Stimulated activated CD4-positive, alpha-beta T cell treated with anti-CD3 and anti-CD28 coated beads, Interleukin-1b, Interleukin-23, amount 100 ng/mL, for 1 hour (primary cell): ENCODE measurements at places on chromosomes 2 and 18.

GRCh38 chr18:51513517-51513916, 316.0 kb upstream of the MEX3C start:
- DNase-seq, result no peak

- DNase-seq, result no peak
Observed at GRCh38 chr18:48917579-48918517, 32.9 kb downstream of the SMAD7 start.

DNA sequence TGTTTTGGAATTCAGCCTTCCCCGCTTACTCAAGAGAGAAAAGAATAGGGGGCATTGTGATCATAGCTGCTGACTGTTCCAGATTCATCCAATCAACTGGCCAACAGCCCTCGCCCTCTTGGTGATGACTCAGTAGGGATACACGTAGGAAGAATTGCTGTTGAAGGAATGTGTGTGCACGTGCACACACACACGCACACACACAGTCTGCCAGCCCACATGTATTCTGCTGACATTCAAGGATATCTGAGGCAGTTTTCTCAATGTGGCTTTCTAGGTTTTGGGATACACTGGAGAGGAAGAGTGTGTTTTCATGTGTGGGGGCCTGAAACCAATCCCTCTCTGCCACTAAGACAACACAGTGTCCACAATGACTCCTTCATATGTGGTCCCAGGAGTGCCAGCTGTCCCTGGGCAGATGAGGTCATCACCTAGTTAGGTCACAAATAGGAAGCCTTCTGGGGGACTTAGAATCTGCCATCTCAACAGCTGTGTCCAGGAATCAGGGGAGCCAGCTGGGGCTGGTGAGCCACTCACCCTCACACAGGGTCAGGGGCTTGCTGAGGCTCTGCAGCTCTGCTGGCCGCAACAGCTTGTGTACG, 352.6 kb downstream of the SS18 start:
- DNase-seq, result no peak

GRCh38 chr18:49843131-49843530, 29.8 kb upstream of the ACAA2 start:
- DNase-seq, result no peak

- DNase-seq, result no peak
Observed at GRCh38 chr2:100857915-100858314, 38.0 kb downstream of the NPAS2 start.

DNA sequence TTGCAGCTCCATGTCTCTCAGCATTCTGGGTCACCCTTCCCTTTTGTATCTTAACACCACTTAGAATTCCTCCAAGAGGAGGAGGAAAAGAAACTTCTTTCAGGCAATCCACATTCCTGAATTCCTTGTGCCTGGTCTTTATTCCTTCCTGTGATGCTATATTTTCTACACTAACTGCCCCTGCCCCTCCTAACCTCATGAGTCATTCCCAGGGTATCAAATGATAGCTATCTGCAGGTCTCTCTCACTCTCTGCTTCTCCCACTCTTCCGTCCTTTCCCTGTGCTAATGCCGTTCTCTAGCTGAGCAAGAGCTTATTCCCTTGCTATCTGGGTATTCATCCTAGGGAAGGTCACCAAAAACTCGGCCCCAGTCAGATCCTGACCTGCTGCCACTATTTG, 395.0 kb upstream of the TCF4 start:
- no peak for DNase-seq

DNA sequence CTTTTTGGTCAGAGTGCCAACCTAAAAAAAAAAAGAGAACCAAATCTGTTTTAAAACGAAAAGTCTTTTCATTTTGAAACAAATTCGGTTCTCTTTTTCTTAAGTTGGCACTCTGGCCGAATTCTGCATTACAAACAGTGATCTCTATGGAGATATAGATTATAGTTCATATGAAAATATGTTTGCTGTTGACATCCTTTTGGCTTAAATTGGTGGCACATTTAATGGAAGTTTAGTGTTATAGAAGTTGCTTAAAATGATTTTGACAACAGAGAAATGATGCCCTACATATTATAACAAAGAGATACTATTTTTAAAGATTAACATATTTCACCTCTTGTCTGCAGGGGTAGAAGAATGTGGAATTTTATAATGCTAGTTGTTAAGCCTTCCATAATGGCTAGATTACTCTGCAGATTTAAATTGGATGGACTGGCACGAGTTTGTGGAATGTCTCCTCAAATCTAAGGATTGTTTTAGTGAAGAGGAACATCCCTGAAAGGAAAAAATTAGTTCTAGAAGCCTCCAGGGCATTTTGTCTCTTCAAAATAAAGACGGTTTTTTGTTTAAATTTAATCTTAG, 222.9 kb upstream of the CDH2 start:
- DNase-seq, result no peak

- no peak for DNase-seq
Observed at GRCh38 chr2:138030459-138030858, 66.2 kb downstream of the HNMT start.

DNA sequence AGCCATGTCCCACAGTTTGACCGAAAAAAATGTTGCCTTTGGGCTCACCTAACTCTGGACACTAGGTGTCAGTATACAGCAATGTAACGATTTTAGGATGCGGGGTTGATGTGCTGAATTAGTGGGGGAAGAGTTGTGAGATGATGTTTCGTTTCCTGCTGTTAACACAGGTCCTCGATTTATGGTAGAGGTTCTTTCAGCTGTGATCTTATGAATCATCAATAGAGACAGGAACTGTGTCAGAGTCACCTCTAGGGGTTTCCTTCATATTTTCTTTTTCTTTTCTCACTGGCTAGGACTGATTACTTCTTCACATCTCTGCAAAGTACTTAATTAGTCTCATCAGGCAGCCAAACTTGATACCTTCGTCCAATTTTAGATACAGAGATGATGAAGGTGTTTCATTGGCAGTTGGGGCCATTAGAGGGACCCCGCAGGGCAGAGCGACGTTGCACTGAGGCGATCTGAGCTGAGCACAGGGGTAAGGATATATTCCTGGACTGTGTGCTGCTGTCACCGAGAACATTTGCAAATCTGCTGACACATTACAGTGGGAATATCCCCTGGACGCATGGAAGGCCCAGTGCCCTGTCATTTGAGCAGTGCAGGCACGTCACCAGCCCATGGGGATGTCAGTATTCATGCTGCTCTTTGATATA, 10.2 kb upstream of the MMADHC start:
- peak; percentile 5 for DNase-seq

GRCh38 chr2:157421964-157422363, 21.9 kb downstream of the CYTIP start:
- no peak for DNase-seq

- DNase-seq, result no peak
Observed at GRCh38 chr2:211113334-211114175, 557.2 kb downstream of the CPS1 start.

DNA sequence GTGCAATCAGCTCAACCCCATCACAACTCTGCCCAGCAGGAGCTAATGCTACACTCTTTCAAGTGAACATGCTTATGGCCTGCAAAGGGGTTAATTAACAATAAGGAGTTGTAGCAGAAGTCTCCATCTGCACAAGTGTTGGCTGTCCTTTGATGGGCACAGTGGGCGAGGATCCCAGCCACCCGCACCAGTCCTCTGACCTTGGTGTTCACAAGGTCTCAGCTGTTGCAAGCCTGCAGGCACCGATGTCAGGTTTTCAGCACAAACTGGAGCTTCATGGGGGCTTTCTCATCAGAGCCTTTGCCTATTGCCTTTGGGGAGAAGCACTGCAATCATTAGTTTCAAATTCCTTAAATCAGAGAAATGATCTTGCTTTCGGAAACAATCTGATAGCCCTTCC, 60.9 kb upstream of the TMEM178A start:
- no peak for DNase-seq

DNA sequence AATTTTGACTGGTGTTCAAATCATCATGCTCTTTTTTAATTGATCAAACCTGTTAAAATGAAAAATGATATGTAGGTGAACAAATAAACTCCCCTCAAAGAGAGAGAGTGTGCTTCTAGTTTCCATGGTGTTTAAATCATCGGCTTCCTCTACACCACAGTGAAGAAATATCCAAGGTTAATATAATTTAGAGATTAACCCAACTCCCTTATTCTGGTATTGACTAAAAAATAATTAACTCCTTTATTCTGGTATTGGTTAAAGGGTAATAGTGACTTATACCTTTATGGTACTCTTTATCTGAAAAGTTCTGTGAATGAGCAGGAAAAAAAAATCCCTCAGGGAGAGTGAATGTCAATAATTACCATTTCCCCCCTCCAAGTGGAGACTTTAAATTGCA, 93.1 kb downstream of the SPATS2L start:
- no peak for DNase-seq

GRCh38 chr2:192570788-192571187, 376.1 kb upstream of the TMEFF2 start:
- DNase-seq, result no peak

DNA sequence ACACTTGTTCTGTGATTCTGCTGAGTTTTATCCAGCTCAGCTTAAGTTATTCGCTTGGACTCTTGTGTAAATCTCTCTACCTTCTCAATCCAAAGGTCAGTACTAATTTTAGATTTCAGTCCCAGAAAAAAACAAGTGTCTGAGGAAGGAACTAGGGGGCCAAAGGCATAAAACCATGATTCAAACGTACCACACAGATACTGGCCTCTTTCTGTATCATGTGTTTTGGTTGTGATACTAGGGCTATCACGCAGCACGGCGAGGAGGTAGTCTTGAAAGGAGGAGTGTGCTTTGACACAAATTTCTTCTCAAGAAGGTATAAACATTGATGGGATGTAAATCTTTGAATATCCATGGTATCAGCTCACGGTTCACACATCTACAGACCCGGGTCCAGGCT, 8.3 kb downstream of the SERPINE2 start:
- DNase-seq, result no peak

GRCh38 chr18:40109252-40110049, 1845.6 kb upstream of the PIK3C3 start:
- DNase-seq, result no peak

DNA sequence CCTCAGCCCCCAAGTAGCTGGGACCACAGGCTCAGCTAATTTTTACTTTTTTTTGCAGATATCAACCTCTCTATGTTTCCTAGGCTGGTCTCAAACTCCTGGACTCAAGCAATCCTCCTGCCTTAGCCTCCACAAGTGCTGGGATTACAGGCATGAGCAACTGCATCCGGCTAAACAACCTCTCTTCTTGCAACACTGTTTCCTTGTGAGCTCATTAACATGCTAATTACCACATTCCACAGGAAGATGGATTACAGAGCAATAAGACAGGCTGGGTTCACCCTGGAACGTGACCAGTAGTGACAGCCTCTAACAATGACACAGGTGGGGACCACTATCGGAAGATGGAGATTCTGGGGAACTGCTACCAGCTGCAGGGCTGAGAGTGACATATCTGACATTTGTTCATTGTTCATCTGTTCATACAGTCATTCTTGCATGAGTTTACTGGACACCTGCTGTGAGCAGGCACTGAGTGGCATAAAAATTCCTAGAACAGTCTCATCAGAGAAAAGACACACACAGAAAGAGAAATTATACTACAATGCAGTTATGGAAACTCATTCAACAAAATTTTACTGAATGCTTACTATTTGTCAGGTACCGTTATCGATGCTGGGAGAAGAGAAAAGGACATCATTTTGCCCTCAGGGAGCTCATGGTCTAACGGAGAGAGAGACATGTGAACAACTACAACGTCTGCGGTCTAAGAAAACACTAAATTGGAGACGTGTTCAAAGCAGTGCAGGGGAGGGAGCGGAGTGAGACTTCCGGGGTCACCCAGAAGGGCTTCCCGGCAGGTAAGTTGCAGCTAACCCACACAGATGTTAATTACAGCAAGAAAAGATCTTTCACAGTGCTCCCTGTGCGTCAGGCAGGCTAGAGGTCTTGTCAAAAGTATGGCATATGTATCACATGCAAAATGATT, 37.6 kb downstream of the PROC start:
- no peak for DNase-seq

- no peak for DNase-seq
Observed at GRCh38 chr2:18950361-18950851, 361.0 kb upstream of the NT5C1B start.

DNA sequence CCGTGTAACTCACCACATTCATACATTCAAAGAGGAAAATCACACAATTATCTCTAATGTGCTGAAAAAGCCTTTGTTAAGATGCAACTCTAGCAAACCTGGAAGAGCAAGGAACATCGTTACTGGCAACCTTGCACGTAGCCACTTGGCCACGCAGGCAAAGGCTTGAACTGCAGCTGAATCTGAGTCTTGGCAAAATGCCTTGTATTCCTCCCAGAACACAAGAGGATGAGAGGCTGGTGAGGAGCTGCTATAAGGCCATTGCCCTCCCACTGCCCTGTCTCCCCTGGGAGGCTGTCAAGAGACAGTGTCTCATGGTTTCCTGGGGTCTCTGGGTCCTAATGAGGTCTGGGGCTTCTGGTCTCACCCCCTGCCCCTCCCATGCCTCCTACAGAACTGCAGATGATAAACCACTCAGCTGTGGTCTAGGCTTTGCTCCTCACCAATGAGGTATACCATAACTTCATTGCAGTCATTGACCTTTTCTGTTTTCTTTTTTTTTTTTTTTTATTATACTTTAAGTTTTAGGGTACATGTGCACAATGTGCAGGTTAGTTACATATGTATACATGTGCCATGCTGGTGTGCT, 141.4 kb downstream of the SPP2 start:
- no peak for DNase-seq

- DNase-seq, result no peak
Observed at GRCh38 chr2:227889336-227889735, 17.9 kb downstream of the DAW1 start.

GRCh38 chr2:239008677-239009588, 161.0 kb downstream of the TWIST2 start:
- DNase-seq, result no peak
